Cardiac fibroblast (primary cell): ENCODE measurements at places on chromosomes 13 and 19.

GRCh38 chr19:46466536-46467196 lies 4.7 kb downstream of the PNMA8A start:
- peak; percentile 92 for DNase-seq

DNA sequence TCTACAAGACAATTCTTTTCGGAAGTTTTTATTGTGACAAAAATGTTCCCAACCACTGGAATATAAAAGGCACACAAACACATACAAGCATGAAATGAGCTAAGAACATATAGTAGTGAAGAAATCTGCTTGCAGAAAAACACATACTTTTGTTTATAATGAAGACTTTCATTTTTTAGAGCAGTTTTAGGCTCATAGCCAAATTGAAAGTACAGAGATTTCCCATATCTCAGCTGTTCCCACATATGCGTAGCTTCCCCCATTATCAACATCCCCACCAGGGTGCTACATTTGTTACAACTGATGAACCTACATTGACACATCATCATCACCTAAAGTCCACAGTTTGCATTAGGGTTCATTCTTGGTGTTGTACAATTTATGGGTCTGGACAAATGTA lies 249.4 kb downstream of the KCTD12 start:
- no peak for DNase-seq

DNA sequence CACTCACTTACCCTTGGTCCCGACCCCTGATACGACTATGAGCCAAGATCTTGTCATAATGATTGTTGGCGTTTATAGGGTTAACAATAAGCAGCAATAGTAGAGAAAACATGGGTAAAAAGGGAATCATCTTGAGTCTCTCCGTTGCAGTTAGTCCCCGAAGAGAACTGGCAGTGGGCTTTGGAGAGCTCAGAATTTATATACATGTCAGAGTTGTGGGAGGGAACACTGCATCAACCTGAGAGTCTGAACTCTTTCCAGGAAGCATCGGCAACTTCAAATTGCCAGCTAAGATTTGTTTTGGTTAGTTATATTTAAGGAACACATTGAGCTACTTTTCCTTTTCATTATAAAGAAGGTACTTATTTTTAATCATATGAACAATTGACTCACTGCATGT lies at the start of gene POSTN:
TSS of gene POSTN (minus strand) at position 172 of the 400 bp plus-strand sequence. CDS start at position 130, 42 bp downstream.
- DNase-seq = peak; percentile 86

GRCh38 chr13:95564091-95564490 lies 11.6 kb downstream of the CLDN10 start:
- peak; percentile 39 for DNase-seq

- DNase-seq = peak; percentile 89
These were observed 798 bp downstream of the SLC1A5 start for GRCh38 chr19:46787331-46788261.

DNA sequence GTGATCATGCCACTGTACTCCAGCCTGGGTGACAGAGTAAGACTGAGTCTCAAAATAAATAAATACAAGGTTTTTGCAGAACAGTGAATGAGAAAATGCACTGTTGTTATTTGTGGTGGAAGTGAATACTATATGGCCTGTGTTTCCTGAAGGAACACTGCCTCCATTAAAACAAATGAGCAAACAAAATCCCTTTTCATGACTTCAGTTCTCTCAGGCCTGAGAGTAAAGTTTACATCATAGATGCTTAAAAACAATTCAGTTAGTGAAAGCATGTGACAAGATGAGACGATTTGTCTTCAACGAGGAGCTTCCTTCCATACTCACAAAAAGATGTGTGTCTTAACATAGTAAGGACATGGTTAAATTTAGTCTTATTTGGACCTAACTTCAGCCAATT lies 14.4 kb downstream of the SPINT2 start:
- DNase-seq = no peak

DNA sequence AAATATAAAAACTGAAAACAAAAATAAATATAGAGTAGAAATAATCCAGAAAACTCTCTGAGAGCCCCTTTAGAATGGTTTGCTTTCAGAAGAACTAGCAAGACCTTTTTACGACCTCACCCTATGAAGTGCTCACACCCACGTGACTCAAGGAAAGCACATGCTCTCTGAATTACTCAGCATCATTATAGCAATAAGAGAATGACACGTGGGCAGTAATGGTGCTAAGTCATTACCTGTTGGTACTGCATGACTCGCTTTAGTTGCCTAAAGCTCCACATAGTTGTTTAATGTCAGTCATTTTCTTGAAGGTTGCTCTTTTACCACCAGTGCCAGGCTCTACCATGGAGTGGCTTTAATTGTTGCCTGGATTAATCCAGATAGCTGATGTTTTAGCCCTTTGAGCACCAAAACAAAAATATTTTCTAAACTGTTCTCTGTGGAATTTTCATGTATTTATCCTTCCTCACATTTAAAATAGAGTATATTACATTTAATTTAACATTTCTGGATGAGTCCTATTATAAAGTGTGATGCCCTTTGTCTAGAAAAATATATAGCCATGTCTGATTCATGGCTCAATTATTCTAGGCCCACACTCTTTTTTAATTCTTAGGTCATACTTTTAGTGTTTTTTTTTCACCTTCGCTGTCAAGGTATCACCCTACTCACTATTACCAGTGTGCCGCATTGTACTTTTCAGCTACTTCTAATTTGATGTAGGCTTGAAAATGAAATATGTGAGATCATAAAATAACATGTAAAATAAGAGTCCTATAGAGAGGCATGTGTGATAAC lies 56.8 kb downstream of the THSD1 start:
- DNase-seq = peak; percentile 48

- peak; percentile 61 for DNase-seq
These were observed 10.7 kb upstream of the PABPC3 start for GRCh38 chr13:25085125-25085742.

GRCh38 chr13:25657157-25657556 lies 285.4 kb downstream of the ATP8A2 start:
- no peak for DNase-seq

DNA sequence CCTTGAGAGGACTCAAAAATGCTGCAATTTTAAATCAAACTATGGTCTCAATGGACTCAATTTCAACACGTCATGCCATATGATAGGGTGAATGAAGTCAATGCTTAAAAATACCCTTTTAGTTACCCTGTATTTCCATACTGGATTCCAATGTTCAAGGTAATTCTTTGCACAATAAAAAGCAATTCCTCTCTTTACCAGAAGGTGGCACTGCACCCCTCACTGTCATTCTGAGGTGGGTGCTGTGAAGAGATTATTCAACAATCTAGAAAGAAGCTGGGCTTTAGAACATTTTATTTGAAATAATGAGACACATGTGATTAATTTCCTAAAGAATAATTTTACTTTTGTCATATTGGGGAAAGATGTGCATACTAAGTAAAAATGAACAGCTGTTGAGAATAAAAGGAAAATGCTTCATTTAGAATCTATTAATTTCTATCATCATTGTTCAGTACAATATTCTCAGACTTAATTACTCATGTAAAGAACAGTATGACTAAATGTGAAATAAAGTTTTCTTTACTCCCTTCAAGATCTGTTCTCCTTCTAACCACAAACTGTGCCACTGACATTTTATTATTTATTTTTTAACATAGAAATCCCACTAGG lies 789.1 kb downstream of the GPC5 start:
- peak; percentile 63 for DNase-seq

GRCh38 chr13:70107498-70108281 lies at the start of gene ATXN8OS:
ATXN8OS (plus strand) TSS chr13:70107826.
- DNase-seq = no peak

DNA sequence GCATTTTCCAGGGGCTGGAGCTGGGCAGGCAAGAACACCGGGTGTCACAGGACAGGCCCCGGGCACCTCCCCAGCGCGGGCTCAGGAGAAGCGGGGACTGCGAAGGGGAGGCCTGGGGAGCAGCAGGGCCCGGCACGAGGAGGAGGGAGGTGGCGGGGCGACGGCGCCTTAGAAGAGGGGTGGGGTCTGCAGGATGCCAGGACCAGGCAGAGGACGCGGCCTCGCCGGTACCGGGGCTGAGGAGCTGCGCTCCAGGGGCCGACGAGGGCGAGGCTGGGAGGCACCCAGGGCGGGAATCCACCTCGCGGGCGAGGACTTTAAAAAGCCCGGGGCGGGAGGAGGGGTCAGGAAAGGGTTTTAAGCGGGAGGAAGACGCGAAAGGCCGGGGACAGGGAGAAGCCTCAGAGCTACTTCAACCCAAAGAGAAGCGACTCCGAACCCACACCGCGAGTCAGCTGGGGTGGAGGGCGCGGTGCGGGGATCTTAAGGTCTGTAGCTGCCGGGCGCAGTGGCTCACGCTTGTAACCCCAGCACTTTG lies 665 bp downstream of the ZNF347 start:
- DNase-seq = peak; percentile 31

DNA sequence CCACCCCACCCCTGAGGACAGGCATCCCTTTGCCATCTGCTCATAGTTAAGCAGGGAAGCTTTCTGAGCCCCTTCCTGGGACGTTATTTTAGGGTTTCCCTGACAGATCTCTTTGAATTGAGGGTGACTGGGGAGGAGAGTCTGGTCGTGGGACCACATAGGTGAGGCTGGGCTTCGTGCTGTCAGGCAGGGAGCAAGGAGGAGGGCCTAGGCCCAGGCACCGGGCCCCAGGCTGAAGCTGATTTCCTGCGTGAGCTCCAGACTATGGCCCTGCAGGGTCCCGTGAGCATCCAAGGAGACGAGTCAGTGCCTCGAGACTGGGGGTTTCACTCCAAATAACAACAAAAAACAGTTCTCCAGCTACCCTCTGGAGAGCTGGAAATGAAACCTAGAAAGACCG lies 60.4 kb downstream of the MYO9B start:
- no peak for DNase-seq

DNA sequence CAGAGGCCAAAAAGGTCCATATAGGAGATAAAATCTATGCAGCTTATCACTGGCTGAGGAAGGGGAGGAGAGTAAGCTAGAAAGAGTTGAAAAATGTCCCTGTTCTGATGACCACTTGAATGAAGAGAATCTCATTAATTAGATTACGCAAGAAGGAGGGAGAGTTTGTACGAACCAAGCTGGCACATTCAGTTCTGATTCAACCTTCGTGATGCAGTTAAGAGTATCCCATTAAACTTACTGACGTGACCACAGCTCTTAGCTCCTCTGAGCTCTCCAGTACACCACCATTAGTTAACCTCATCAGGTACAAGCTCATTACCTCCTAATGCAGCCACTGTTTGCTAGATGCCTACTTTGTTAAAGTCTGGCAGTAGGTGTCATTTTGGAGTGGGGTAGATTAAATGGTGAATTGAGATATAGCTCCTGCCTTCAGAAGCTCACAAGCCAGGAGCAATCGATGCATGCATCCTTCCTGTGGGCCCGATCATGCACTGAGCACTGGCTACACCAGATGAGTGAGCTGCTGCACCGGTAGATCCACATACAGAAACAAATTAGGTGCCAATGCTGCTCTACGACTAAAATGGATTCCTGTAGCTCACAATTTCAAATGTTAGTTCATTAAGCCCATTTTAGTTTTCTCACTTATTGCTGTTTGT lies 458.3 kb downstream of the COG6 start:
- peak; percentile 75 for DNase-seq

- peak; percentile 25 for DNase-seq
These were observed 13.6 kb upstream of the ACOD1 start for GRCh38 chr13:76934671-76935070.
